ENCODE measurements at places on chromosomes 6 and 20.
A peak's percentile ranks its signal among the peaks of the same experiment; 100 is the strongest.

- DNase-seq = no peak
Measured at GRCh38 chr6:63858691-63859090, 223.1 kb downstream of the PHF3 start.

DNA sequence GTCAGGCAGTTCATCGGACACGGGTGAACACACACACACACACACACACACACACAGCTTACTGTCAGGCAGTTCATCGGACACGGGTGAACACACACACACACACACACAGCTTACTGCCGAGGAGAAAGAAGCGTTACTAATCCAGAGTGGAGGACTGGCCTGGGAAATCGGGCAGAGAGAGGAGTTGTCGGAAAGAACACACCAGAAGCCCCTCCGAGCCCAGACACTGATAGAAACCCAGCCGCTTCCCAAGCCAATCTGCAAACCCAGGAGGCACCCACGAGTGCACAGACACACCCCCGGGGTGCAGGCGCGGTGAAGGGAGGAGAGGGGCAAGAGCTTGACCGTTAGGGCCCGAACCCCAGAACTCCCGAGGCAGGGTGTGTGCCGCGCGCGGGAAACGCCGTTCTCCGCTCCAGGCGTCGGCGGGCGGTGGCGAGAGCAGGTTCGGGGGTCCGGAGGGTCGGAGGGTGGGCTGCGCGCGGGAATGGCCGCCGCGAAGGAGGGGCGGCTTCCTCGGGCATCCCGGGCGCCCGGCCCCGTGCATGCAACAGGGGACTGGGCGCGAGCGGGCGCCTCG, 636 bp downstream of the ELOVL2 start:
- peak; percentile 37 for DNase-seq

DNA sequence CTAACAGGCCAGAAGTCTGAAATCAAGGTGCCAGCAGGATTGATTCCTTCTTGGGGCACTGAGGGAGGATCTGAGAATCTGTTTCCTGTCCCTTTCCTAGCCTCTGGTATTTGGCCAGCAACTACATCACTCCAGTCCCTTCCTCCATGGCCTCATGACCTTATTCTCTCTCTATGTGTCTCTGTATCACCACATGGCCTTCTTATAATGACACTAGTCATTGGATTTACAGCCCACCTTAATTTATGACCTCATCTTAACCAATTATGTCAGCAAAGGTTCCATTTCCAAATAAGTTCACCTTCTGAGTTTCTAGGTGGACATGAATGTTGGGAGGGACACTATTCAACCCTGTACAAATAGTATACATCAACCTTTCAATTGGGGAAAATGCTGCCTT, 29.3 kb downstream of the SCML4 start:
- no peak for DNase-seq

GRCh38 chr6:23654745-23655144, 471.3 kb upstream of the NRSN1 start:
- no peak for DNase-seq

DNA sequence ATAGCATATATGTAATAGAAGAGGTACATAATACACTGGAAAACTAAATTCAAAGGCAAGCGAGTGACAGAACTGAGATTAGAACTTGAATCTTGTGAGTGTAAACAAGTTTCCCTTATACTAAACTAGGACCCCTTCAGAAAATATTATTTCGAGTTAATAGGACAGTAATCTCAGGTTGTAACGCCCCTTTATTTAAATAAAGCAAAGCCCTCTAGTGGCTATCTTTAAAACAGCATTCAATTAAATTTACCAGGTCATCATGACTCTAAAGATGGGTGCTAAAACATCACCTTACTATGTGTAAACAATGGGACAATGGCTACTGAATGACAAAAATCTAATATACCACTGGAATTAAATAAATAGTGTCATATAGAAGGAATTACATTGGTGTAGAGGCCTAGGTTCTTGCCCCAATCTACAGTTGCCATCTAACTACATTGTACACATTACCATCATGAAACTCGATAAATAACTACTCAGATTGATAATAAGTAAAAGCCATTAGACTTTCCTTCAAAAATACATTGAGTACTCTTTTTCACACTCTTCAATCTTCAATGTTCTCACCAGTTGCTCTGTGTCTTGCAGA, 255.4 kb upstream of the IRAK1BP1 start:
- no peak for DNase-seq

DNA sequence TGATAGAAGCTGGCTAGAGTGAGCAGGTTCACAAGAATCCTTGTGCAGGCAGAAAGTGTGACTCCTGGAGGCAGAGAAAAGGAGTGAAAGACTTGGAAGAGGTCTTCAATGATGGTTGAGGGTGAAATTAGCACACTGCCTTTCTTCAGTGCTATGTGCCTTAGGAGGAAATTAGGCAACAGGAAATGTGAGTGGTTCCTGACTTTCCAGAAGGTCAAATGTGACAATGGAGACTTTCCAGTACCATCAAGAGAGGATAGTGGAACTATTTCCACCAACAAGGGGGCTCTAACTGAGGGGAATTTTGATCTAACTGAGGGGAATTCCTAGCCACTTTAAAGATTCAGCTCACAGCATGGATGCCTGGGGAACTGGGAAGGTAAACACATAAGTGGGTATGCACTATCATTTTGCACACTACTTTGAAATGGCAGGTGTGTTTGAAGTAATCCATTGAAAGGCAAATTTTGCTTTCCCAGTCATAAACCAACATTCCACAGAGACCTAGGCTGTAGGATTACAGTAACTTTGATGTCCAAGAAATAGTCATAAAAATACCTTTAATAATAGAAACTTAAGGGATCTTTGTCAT, 90.0 kb downstream of the PERP start:
- no peak for DNase-seq

DNA sequence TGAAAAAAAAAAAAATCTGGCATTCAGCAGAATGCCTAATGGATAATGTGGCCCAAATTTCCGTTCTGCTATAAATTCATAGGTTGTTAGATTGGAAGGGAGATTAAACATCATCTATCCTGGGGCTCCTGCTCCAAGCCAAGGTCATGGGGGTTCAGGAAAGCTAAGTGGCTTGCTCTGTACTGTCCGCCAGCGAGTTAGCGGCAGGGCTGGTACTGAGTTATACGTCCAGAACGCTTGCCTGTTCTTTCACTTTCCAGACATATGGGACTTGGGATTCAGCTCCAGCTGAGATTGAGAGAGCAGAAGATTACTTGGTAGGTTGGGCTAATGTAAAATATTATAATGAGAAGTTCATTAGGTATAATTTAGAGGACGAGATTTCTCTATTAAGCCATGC, 858 bp downstream of the RWDD1 start:
- no peak for DNase-seq

- no peak for DNase-seq
Measured at GRCh38 chr6:43304882-43305281, 3.7 kb downstream of the CRIP3 start.

- DNase-seq = no peak
Measured at GRCh38 chr6:167091805-167092107, 31.1 kb upstream of the CCR6 start.

GRCh38 chr20:6959900-6960312, 192.4 kb downstream of the BMP2 start:
- no peak for DNase-seq

DNA sequence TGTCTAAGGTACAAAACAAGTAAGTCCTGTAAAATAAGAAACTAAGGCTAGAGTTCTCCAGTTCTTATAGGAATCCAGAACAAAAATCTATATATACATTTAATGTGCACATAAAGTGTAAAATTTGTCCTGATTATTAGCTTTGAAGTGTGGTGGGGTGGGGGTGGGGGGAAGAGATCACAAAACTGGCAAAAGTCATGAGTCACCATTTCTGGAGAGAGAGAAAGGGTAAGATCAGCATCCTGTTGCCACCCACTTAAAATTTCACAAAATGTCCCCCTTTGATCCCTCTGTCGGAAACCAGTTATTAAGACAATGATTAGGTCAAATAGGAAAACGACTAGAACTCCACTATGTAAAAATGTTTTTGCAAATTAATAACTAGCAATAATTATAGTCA, 482.0 kb upstream of the POU3F2 start:
- DNase-seq = no peak

DNA sequence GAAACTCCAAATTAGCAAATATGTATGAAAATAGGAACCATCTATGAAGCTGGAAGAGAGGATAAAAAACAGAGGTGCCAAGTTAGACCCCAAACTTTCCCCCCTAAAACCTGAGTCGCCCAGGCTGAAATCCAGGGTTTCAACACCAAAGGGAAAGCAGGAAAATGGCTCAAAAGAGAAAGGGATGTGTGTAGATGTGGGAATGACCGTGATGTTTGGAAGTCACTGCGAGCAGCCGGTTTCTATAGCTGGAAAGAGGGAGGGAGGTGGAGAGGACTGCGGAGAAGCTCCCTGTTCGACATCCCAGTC, 4.5 kb downstream of the RING1 start:
- DNase-seq = no peak

DNA sequence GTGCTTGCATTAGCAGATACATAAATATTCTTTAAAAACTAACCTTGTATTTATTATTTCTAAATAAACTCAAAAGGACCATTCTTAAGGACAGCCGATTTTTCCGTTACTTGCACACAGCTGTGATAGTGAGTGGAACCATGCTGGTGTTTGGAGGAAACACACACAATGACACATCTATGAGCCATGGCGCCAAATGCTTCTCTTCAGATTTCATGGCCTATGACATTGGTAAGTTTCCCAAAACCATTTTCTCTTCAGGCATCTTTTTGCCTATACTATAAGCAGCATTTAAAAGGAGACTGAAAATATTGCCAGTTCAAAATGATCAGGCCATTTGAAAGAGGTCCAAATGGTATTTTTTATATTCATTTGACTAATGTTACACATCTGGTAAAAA, 92.3 kb downstream of the ATRN start:
- no peak for DNase-seq

- no peak for DNase-seq
Measured at GRCh38 chr6:34571388-34571787, 15.3 kb upstream of the SPDEF start.

DNA sequence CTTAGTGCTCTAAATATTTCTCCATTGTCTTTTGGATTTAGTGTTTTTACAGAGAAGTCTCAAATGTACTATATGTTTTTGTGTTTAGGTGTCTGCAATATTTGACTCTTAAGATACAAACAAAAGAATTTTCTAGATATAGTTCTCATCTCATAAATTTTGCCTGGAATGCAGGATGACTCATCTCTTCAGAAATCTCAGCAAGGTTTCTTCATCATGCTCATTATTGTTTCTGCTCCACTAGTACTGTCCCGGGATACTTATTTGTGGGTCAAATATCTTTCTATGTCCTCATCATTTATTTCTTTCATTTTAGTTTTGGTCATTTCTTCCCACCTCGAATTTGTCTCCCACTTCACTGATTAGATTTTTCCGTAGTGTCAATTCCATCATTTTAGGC, 9.5 kb downstream of the AHI1 start:
- DNase-seq = no peak

GRCh38 chr6:143753678-143754077, 75.9 kb downstream of the PHACTR2 start:
- DNase-seq = no peak

DNA sequence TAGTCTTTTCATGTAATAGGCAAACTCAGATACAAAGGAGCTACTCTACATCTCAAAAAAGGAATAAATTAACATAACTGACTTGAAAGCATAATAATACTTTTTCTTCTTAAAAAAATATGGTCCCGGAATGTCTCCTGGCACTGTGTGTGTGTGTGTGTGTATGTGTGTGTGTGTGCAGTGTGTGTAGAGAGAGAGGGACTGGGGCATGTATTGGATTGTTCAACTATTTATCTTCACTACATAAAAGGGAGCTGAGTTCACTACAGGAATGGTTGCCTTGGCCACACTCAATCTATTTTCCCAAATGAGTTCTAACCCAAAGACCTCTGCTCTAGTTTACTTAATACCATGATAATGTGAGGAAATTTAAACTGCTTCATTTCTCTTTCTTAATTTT, 51.1 kb downstream of the B3GAT2 start:
- no peak for DNase-seq

GRCh38 chr6:32196682-32197616, 4.5 kb upstream of the GPSM3 start:
- peak; percentile 63 for DNase-seq

GRCh38 chr6:4496284-4496683, 279.9 kb upstream of the CDYL start:
- DNase-seq = no peak

DNA sequence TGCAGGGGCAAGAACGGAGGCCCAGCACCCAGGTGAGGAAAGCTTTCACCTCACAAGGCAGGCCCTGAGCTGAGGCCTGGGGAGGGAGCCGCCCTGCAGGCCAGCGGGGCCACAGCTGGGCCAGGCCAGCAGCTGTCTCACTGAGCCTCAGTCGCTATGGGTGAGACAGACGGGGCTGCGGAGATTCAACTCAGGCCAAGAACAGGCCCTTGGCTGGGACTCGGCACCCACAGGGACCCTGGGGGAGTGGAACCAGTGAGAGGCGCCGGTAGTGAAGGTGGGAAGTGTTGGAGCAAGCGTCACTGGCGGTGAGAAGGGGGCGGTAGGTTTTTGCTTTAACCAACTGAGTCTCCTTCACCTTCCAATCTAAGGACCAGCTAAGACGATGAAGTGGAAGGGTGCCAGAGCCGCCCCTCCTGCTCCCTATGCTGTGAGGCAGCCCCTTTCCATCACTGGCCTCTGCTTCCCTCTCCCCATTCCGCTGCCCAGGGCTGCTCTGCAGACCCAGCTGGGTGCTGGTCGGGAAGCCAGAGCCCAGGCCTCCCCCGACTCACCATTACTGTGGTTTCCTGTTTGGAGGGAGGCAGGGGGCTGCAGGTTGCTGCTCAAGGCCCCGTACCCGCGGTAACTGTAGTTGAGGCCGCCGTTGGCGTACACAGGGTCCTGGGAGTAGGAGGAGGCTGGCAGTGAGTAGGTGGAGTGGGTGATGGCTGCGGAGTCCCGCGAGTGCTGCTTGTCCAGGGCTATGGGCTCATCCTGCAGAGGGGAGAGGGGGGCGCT, 93.7 kb downstream of the ASXL1 start:
- DNase-seq = no peak

- no peak for DNase-seq
Measured at GRCh38 chr6:5012519-5012918, 8.7 kb upstream of the RPP40 start.

DNA sequence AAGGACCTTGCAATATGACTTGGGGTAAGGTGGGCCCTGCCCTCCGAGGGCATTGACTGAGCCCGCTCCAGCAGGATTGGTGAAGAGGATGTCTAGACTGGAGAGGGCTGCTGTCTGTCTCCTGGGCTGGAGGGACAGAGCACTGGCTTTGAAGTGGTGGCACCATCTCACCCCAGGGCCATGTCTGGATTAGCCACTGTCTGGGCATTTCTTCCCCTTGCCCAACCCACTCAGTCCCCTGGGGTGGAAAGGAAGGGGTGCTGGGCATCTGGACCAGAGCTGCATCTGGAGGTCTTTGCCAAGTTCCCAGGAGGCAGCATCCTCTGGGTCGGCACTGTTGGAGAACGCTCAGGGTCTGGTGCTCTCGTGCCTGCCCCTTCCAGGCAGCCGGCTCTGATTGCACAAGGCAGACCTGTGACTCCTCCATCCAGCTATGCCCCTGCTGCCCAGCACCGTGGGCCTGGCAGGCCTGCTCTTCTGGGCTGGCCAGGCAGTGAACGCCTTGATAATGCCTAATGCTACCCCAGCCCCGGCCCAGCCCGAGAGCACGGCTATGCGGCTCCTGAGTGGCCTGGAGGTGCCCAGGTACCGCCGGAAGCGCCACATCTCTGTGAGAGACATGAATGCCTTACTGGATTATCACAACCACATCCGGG, at the start of gene R3HDML:
Gene R3HDML (plus strand): TSS at position 319 of the 656 bp plus-strand sequence. CDS start 115 bp downstream, at position 434.
- no peak for DNase-seq
